NCI-H1092 treated with DMSO at 0.1 percent for 48 hours (cell line): ENCODE measurements at places on chromosomes 12 and 14.

- DNase-seq: no peak
These were observed 75.3 kb downstream of the AACS start for GRCh38 chr12:125140279-125141209.

DNA sequence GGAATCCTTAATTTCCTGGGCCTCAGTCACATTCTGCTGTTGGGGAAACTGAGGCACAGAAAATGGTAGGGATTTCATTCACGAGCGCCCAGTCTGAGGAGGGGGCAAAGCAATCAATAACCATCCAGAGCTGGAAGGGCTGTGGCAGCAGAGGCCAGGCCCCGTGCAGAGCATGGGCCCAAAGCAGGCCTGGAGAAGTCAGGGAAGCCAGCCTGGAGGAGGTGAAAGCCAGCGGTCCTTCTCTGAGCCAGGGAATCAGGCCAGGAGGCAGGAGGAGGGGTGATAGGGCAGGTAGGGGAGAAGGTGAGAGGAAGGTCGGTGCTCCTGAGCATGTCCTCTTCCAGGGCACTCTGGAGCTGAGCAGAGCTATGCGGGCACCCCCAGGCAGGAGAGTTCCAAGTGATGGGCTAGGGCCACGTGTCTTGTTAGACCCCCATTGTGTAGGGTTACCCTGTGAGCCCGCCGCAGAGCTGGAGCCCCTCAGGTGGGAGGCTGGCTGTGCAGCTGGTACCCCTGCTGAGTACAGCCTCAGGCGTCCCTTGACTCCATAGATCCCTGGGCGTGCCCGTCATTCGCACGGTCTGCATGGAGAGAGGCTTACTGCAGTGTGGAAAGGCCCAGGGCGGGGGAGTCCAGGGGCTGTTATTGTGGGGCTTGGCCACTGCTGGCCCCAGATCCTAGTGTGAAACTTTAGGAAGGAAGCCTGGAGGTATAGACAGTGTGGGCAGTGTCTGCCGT, 4.8 kb downstream of the TNFAIP2 start:
- DNase-seq: no peak

DNA sequence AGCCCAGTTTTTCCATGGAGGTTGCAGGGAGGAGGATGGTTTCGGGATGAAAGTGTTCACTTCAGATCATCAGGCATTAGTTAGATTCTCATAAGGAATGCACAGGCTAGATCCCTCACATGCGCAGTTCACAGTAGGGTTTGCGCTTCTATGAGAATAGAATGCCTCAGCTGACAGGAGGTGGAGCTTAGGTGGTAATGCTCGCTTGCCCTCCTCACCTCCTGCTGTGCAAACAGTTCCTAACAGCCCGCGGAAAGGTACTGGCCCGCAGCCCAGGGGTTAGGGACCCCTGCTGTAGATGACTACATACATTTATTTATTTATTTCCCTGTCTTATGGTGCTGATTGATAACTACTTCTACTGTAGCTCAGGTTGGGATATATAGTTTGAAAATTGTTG, 93.2 kb downstream of the FBXO33 start:
- DNase-seq: peak; percentile 62

DNA sequence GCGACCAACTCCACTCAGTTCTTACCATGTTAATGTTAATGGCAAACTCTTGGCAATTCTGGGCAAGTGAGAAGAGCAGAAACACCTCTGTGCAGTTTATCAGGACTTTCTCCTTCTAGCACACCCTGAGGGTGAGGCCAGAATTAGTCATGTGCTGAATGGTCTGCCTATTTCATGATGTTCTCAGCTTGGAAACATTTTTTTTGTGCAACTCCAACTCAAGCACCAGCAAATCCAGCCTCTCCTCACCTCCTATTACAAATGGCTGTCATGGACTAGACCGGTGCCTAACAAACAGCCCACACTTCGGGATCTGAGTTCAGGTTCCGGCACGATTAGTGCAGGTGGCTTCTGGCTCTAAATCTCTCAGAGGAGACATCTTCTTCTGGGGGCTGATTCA, 246.0 kb downstream of the ZFP36L1 start:
- DNase-seq: no peak

DNA sequence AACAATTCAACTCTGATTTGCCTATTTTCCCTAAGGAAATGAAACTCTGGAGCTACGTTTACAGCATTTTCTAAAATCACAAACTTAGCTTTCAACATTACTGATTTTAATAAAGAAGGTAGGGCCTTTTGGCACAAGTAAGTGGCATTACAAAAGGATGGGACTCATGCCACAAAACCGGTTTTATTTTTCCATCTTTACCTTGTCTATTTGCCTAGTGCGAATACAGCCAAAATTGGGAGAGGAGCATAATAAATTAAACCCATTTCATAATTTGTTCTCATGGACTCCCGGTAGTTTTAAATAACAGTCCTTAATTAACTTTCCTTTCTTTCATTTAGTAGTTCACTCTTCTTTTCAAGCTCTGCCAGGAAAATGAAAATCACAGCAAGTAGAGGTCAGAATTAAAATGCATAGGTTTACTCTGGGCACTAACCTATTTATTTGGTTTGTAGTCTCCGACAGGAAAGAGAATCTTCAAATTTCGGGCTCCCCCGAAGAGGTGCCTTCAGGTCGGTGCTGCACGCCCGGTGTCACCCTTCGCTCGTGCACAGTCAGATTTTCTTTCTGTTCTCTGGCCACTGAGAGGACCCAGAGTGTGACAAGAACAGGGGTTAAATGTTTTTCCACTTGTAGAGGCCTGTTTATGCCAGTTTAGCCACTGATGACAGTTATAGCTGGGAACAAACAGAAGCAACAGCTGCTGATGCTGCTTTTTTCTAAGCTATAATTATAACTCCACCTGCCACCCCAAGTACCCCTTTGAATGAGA, at the start of gene BEST3:
Gene BEST3, minus strand, starts transcription at position 535 of the 772 bp plus-strand sequence. CDS start 1,505 bp downstream, outside the sequence.
- peak; percentile 93 for DNase-seq
